Bronchial epithelial cell (primary cell): ENCODE measurements at places on chromosomes 7 and 10. TPM values are rescaled to one million over a fixed set of nuclear protein-coding genes. Genes with fewer than 3 reads are reported as not detected.
A peak's percentile ranks its signal among the peaks of the same experiment; 100 is the strongest.

DNA sequence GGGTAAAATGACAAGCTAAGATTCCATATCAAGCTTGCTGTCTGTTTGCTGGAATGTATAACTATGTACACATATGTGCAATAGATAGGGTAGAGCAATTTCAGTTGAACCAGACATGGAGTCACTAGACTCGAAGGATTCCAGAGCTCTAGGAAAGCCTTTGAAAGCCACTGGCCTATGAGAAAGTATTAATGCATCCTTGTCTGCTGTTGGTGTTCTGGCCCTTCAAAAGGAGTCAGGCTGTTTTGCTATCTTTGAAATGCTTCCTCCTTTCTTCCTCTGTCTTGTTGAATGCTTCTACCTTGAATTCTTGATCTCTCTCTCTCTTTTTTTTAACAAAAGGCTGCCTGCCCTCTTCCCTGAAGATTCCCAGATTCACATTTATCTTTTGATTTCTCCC lies 20.8 kb upstream of the HGF start:
- no peak for DNase-seq

- DNase-seq = no peak
Observed at GRCh38 chr7:80124526-80125264, 9.9 kb upstream of the GNAI1 start.

DNA sequence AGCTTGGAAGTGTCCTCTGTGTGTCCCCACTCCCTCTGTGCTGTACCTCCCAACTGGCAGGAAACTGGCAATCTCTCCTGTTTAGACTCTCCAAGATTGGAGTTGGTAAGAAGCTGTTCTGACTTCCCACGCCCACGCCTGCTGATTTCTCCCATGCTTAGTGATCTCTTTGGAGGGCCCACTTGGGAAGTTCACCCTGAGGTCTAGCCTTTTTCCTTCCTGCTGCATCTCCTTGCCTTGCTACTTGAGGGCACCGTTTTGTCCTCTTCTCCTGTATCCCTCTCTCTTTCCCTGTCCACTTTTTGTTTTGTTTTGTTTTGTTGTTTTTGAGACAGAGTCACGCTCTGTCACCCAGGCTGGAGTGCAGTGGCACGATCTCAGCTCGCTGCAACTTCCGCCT lies 35.4 kb downstream of the ZAN start:
- DNase-seq = no peak

- DNase-seq = no peak
Observed at GRCh38 chr10:331186-331585, 195.9 kb downstream of the ZMYND11 start.

DNA sequence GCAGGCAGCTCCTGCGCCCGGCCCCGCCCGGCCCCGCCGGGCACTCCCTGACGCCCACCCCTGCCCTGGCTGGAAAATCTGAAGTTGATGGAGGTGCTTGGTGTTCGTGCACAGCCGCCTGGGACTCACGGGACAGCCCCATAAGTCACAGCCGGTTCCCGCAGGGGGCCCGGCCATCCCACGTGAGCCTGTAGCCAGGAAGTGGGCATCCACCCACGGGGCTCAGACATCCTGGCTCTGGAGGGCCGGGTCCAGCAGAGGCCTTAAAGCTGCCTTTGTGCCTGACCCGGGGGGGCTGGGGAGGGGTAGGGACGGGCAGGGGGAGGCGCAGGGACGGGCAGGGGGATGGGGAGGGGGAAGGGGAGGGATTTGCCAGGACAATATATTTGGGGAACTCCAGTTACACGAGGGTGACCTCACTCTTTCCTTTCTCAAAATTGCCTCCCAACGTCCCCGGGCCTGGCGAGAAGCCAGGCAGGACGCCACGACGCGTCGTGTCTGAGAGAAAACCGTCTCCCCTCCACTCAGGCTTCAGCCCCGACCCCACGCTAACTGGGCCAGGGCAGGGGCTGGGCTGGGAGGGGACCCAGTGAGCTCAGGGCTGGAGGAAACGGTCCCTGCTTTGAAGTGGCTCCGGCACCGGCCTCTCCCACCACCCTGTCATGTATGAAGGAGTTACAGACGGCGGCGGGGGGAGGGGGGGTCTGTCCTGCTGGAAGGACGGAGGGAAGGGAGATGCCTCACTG lies 82.1 kb upstream of the PDGFA start:
- DNase-seq = no peak

DNA sequence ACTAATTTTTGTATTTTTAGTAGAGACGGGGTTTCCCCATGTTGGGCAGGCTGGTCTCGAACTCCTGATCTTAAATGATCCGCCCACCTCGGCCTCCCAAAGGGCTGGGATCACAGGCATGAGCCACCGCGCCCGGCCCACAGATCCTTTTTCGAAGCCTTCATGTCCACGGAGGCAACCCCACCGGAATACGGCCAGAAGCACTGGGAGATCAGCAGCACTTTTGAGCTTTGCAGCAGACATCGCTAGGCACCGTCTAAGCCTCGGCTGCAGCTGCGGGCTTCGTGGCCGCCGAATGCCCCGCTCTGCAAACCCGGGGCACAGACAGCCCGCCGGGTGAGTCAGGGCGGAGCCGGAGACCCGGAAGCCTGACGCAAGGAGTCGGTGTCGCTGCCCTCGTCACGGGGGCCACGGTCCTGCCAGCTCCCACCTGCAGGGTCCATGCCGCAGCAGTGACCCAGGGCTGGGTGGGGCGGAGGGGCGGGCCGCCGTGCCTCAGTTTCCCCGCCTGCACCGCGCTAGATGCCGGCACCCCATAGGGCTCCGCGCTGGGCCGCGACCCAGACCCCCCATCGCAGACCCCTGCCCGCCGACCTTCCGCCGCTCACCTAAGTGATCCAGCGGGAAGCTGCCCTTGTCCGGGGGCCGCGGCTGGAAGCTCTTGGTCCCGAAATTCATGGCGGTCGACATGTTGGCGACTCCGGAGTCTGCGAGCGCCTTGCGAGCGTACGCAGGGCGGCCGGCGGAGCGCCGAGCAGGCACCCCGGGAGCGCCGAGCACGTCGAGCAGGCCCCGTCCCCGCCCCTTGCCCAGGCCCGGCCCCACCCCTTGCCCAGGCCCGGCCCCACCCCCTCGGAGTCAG lies at the start of gene COX19:
Gene COX19, minus strand, starts transcription at position 730 of the 862 bp plus-strand sequence. Its CDS starts 40 bp downstream, at position 690.
- peak; percentile 68 for DNase-seq

- DNase-seq = no peak
Observed at GRCh38 chr7:111388912-111389311, 173.4 kb downstream of the IMMP2L start.

DNA sequence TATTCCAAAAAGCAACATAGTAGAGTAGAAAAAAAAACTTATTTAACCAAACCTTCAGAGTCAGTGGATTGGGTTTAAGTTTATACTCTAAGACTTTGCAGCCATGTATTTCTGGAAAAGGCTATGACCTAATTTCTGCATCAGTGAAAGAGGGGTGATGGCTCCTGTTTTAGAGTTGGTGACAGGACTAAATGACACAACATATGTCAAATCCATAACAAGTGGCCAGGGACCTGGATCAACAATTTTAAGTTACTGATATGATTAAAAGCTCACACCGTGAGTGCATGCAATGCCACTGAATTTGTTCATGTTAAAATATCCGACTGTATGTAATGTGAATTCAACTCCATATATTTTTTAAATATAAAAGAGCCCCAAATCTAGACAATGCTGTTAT lies 390.6 kb downstream of the TNS3 start:
- DNase-seq = no peak

Gene ABCC2
- total RNA-seq = 0.53 and 1.0 TPM in 2 replicates
